Activated T-cell treated with anti-CD3 and anti-CD28 coated beads, Interleukin-2, amount 50 U/mL, for 24 hours (primary cell): ENCODE measurements at places on chromosomes 1 and 21.
A peak's percentile ranks its signal among the peaks of the same experiment; 100 is the strongest.

GRCh38 chr1:17700945-17701810 lies 54.0 kb upstream of the ACTL8 start:
- no peak for DNase-seq

GRCh38 chr1:160628799-160629263 lies 18.0 kb downstream of the SLAMF1 start:
- DNase-seq, result no peak

GRCh38 chr21:32282992-32283391 lies 4.1 kb upstream of the MIS18A start:
- no peak for DNase-seq

- DNase-seq, result no peak
Observed at GRCh38 chr1:43858324-43858723, 75.3 kb upstream of the ARTN start.

DNA sequence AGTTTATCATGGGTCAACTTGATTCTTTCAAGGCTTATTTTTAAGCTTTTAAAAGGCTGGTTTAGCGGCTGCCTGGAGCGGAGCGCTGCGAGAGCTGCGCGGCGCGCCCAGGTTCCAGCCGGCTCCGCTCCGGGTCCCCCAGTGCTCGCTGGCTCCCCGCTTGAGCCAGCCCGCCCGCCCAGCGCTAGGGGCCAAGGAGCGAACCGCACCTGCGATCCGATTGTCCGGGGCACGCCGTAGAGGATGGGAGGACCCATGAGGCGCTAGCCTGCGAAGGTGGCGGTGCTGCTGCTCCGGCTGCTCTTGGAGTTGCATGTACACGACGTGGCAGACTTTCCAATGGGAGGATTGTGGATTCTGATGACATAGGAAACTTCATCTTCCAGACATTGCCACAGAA lies 9.9 kb upstream of the CFHR4 start:
- DNase-seq, result no peak

- no peak for DNase-seq
Observed at GRCh38 chr21:45060675-45061311, 13.6 kb upstream of the ADARB1 start.

DNA sequence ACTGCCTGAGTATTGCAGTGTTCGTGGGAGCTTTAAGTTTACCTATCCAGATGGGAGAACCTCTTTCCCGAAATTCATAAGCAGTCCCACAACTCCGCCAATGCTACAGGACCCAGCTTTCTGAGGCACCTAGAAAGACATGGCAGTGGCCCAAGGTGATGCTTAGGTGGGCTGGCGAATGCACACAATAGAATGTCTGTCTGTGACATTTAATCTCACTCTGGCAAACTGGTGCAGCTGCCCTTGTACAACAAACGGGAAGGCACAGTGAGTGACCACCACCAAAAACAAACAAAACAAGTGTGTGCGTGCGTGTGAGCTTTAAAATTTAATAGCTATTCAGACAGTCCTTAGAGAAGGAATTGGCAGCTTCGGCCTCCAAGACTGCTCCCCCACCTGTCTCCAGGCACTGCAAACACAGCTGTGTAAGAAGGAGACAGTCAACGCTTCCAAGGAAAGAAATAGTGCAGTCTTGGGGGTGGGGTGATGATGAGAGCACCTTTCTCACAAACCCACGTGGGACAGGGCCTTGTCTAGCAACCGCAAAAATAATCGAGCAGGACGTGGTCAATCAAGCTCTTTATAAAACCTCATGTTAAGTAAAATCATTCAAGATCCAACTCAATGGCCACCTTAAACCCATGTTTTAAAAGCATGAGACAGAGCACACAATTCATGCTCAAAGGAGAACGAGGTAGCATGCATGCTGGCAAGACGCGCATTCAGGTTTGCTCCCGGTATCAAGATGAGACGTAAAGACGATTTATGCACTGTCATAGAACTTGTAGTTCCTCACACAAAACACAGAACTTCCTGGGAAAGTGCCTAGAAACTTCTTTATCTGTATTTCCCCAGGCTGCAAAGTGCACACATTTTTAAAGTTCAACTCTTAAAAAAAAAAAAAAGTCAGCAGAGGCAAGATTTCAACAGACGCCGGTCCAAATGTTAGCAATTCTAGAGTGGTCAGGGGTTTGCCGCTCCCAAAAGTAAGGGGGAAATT lies 84.1 kb downstream of the TM2D1 start:
- no peak for DNase-seq

GRCh38 chr1:25720624-25721023 lies 79.4 kb upstream of the SELENON start:
- DNase-seq, result no peak

- DNase-seq, result no peak
Observed at GRCh38 chr1:29868944-29869343, 632.6 kb downstream of the PTPRU start.

- peak; percentile 52 for DNase-seq
Observed at GRCh38 chr1:16155537-16156410, at the start of gene EPHA2. Gene EPHA2, minus strand, starts transcription at chr1:16156069. Its CDS starts 137 bp downstream, at chr1:16155932.
